CD4-positive, alpha-beta T cell treated with Interferon alpha-2 for 1 hour (primary cell): ENCODE measurements at places on chromosomes 1 and 21.
A peak's percentile ranks its signal among the peaks of the same experiment; 100 is the strongest.

DNA sequence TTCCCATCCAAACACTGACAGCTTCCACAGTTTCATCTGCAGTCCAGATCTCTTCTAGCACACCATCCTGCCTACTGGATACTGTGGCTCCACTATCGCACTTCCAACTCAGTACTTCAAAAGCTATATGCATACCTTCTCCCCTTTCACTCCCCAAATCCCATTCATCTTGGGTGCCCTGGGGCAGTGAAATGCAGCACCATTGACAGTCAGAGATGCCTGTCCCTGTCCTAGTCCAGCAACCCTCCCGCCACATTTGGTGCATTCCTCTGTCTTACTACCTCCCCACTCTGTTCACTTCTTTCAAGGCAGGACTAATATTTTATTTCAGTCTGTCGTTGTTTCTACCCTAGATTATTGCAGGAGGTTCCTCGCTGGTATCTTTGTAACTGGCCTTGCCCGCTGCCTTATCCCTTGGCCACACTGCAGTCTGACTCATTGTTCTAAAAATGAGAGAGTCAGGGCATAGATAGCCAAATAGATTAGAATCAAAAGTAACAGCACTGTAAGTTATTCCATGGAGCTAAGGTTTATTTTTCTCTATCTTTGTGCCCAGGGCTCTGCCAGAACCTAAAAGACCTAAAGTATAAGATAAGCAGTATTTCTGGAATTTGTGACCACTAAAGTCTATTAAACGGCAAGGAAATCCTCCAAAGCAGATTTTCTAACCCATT, 96.7 kb downstream of the ESRRG start:
- no peak for DNase-seq

DNA sequence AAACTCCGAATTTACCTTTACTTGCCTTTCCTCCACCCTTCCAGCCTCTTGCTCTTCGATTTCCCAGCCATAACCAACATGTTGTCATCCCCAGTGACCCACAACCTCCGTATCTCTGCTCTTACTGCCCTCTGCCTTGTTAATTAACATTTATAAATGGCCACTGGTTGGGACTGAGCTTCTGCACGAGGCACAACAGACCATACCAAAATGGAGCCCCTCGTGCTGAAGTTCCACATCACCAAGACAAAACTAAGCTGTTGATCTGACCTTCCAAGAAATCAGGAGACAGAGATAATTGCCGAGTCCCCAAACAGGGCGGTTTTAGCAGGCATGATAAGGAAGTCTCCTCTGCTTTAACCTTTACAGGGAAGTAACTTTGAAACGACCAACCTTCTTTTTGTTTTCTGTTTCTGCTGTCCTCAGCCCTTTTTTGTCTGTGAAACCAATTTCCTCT, 71.9 kb downstream of the NMNAT2 start:
- no peak for DNase-seq

DNA sequence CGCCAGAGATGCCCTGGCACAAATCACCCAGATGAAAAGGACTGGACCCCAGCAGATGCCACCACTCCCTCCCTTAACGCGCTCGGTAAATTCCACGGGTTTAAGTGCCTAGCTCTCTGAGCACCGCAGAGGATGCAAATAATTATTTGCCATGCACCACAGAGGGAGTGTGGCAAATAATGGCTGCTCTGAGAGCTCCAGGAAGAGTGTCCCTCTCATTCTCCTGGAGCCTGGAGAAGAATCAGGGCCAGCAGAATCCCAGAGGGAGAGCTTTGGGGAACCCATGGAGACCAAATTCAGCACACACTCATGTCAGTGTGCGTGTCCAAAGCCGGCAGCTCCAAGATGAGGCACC, 667 bp downstream of the HHIPL2 start:
- no peak for DNase-seq

- no peak for DNase-seq
Observed at GRCh38 chr1:31736675-31737074, 27.5 kb downstream of the ADGRB2 start.

DNA sequence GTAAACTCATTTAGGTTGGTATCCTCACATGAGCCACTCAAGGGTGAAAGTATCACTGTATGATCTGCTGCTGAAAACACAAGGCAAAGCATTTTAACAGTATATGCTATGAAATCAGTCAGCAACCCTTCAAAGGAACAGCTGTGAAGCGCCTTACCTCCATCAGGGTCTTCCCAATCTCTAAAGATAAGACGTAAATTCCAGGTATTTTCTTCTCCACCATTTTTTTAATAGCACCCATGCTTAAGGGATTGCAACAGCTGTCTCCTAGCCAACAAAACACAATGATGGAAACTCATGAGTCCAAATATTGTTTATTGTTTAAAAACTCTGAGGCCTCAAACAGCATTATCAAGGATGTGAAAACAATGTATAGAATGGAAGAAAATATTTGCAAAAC, 4.8 kb downstream of the PPT1 start:
- no peak for DNase-seq

DNA sequence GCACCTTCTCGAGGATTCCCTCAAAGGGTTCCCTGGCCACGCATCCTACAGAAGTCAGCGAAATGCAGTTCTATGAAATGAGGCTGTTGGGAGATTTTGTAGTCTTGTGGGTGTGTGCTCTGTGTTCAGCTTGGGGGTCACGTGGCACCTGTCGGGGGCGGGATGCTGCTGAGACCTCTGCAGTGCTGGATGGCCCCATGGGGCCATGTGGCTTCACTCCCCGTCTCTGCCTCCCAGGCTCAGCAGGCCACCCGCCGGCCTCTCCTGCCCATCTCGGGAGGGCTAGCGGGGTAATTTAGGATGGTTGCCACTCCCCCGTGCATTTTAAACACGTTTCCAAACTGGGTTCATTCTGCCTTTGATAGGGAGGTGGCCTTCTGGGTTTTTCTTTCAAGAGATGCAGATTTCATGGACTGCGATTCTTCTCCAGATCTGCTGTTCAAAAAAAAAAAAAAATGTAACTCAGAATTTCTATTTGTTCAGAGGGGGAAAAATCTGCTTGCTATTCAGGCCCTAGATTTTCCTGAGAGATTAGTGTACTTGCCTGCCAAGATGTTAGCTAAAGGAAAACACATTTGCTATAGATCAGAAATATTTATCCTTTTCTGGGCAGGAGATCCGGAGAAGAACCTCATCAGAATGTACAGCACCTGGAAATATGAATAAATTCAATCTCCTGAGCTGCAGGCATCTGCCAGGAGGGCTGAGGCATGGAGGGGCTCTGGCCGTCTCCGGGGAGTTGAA, 277.2 kb upstream of the VAMP3 start:
- no peak for DNase-seq

- no peak for DNase-seq
Observed at GRCh38 chr1:221747839-221748238, 6.0 kb upstream of the DUSP10 start.

- no peak for DNase-seq
Observed at GRCh38 chr1:67540733-67541125, 110.5 kb upstream of the SERBP1 start.

- DNase-seq = no peak
Observed at GRCh38 chr1:28983509-28984310, 69.3 kb downstream of the EPB41 start.

DNA sequence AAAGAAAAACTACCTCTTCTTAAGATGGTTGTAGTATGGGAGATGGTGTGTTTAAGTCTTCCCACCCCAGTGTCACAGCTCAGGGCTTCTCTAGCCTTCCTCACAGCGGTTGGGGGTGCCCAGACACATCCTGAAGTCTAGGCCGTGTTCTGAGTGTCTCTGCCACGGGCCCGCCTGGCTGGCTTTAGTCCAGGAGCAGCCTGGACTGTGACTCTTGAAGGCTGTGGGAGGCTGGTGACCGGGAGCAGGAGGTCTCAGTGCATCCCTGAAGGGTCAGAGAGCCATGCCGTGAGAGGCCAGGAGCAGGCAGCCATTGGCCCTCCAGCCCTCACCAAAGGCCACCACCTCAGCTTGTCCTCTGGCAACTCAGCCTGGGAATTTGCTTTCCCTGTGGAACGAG, 4.5 kb downstream of the EPHX1 start:
- DNase-seq = no peak

GRCh38 chr1:108643492-108644335, 17.2 kb downstream of the HENMT1 start:
- DNase-seq = peak; percentile 78

DNA sequence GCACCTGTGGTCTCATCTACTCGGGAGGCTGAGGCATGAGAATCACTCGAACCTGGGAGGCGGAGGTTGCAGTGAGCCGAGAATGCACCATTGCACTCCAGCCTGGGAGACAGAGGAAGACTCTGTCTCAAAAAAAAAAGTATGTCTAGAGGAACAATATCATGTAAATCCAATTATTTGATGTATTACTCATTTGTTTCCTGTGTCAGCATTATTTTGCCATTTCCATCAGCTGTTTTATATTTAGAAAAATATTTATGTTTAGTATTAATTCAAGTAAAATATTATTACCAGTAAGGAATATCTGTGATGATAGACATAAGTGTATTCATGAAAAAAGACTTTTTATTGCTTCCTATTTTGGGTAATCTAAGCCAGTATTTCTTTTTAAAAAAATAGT, 13.0 kb downstream of the TDRKH start:
- DNase-seq = no peak

- no peak for DNase-seq
Observed at GRCh38 chr1:16168622-16169360, 12.9 kb upstream of the EPHA2 start.

DNA sequence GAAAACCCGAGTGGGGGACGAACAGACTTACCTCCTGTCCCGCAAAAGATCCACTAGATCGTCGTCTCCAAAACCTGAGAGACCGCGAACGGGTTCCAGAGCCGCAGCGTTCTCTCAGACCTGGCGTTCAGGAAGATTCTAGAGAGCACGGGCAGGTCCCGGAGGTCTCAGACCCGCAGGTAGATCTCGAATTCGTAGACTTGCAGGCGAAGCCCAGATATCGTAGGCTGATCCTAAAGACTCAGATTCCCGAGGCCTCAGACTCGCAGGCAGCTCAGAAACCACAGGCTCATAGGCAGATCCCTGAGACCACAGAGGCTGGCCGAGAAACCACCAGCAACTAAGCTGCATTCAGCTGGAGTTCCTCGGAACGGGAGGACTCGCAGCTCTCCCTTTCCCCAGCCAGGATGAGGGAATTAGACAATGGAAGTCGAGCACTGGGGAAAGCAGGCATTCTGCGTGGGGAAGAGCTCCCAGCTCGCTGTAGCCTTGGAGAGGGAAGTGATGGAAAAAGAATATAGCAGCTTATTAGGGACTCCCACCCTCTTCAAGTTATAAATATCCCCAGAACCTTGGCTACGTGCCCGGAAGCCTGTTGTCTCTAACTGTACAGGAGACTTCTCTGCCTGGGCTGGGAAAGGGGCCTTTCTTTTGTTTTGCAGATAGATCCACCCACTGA, at the start of gene ZNF436:
ZNF436 (minus strand) TSS at position 502 of the 679 bp plus-strand sequence. CDS start 1,831 bp downstream, outside the sequence.
- peak; percentile 7 for DNase-seq

- DNase-seq = no peak
Observed at GRCh38 chr1:234774971-234775370, 165.0 kb upstream of the IRF2BP2 start.

- no peak for DNase-seq
Observed at GRCh38 chr1:175543447-175543846, 199.9 kb downstream of the TNR start.
